ENCODE measurements at places on chromosomes 5 and 9.

GRCh38 chr5:139022528-139022927, 147.4 kb upstream of the LRRTM2 start:
- no peak for DNase-seq

DNA sequence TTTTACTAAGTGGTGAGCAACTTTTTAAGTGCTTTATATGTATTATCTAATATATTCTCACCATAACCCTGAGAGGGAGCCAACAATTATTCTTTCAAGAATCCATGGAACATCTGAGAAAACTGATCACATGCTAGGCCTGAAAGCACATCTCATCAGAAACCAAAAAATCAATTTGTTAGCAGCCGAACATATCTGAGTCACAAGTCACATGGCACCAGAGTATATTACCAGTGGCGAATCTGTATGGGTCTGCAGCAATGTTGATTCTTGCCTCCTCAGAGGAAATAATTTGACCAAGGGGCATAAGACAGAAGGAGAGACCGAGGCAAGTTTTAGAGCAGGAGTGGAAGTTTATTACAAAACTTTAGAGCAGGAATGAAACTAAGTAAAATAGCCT, 25.3 kb upstream of the SIL1 start:
- no peak for DNase-seq

DNA sequence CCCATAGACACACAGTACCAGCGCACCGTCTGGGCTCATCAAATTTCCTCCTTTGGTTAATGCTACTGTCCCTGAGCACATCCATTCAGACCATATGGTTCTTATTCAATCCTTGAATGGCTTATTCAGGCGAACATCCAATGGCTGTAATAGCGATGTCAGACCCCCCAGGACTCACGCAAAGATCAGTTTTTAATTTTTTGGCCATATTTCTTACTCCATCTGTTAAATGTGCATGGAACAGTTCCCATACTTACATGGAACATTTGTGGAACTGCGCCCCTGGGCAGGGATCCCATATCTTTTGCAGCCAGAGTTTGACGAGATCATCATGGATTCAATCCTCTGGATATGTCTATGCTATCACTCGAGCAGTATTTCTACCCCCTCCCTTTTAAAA, 213.2 kb downstream of the ADAMTS6 start:
- no peak for DNase-seq

GRCh38 chr5:172170251-172170701, 17.7 kb downstream of the STK10 start:
- DNase-seq, result no peak

- no peak for DNase-seq
These were observed 341.0 kb upstream of the DMAC1 start for GRCh38 chr9:8140557-8140956.

DNA sequence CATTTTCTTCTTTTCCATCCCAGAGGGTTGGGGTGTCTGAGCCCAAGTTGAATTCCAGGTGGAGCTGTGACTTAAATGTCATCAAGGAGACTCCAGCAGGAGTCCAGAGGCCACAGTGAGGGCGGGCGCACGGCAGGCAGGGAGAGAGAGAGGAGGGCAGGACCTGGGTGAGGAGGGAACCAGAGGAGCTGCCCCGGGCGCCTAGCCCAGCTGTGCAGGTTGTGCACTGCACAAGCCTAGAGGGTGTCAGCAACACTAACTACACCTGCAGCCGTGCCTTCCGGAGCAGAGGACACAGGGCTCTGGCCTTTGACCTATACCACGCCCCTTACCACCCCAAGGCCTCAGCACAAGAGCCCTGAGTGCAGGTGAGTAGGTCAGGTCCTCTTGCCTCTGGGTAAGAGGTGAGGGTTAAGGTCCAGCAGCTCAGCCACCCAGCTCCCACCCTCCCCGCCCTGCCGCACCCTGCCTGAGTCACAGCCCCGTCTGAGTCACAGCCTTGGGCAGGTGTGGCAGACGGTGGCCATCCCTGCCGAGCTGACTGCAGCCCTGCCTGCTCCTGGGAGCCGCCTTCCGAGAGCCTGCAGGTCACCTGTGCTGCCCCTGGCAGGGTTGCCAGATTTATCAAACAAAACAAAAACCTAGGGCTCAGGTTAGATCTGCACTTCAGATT, 6.4 kb upstream of the AGPAT2 start:
- peak; percentile 75 for DNase-seq

GRCh38 chr9:121757281-121757585, 105.8 kb downstream of the DAB2IP start:
- DNase-seq, result no peak

DNA sequence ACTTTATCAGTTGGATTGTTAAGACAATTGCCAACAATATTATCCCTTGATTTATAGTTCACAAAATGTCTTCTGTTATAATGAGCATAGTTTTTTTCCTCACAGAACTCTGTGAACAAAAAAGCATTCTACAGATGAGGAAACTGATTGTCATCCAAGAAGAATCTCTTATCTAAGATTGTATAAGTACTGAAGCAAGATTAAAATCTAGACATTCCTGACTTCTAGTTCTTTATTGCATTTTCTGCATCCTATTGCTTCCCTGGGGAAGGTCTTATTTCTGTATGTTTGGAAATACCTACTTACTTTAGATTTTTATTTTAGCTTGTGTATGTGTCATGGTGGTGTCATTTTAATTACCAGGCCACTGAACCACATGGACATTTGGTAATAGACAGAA, 884.9 kb upstream of the WWC1 start:
- DNase-seq, result no peak

- no peak for DNase-seq
These were observed 1651.5 kb downstream of the EFNA5 start for GRCh38 chr5:106019261-106019660.

- DNase-seq, result no peak
These were observed 37.7 kb downstream of the SAR1B start for GRCh38 chr5:134594797-134595457.

DNA sequence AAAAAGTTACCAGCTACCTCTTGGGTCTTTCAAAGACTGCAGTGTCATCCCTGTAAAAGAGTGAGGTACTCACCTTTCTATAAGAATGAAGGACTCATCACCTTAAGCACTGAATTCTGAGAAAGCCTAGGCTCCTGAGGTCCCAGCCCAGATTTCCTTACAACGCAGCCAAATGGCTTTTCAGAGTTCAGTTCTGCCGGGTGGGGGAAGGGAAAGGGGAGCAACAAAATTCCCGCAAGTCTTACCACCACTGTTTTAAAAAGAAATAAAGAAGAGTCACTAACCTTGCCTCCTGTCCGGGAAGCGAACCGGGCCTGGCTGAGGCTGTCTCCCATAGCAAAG, 373 bp downstream of the ADAMTS12 start:
- DNase-seq, result no peak

DNA sequence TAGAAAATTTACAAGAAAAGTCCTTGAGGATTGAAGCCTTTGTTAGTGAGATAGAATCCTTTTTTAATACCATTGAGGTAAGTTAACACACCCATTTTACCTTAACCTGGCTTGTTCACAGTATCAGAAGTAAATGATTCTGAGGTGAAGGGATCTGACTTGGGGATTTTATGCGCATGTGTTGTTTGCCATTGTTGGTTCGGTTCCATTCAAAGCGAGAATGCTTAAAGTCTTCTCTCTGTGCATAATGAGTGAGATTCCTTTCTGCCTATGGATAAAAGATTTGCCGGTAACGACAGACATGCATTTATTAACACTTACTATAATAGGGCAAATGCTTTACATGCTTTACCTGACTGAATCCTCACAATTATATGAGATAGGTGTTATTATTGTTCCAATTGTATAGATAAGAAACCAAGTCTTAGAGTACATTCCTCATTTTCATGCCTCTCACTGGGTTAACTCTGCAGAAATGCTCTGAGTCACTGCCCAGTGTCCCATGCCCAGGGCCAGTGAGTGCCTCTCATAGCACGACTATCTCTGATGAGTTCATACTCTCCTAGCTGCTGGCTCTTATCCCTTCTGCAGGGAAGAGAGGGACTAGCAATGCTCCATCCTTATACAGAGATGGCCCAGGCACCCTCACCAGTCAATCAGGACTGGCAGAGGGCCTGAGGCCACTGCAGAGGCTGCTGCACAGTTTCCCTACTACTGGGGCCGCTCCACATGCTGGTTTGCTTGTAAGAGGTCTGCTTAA, 54.4 kb downstream of the CMYA5 start:
- peak; percentile 18 for DNase-seq

Data from ELR (cell line).